ENCODE measurements at places on chromosomes 5 and 9. TPM values are rescaled to one million over a fixed set of nuclear protein-coding genes. Genes with fewer than 3 reads are reported as not detected.

FBP2 gene
- total RNA-seq: not detected

FRMD3 gene
- 6.2 TPM for total RNA-seq

SPINK6 gene
- 0.49 TPM for total RNA-seq

WNK2 gene
- total RNA-seq: 4.1 TPM

KLHL3 gene
- 0.14 TPM for total RNA-seq

PPP3R2 gene
- not detected for total RNA-seq

TMEFF1 gene
- 1.3 TPM for total RNA-seq

DDX46 gene
- total RNA-seq: 66.2 TPM

All from A549 treated with GW870086 at 1 μM for 4 hours (cell line).